Stimulated activated memory B cell treated with anti-CD40 and anti-IgM and Interleukin-4, amounts not matched to agents 10 μg/mL and 1 μg/mL and 100 μg/mL, for 72 hours (primary cell): ENCODE measurements at places on chromosomes 2 and 18.

GRCh38 chr18:1133541-1133940 is 228.9 kb downstream of the ADCYAP1 start:
- no peak for ATAC-seq

DNA sequence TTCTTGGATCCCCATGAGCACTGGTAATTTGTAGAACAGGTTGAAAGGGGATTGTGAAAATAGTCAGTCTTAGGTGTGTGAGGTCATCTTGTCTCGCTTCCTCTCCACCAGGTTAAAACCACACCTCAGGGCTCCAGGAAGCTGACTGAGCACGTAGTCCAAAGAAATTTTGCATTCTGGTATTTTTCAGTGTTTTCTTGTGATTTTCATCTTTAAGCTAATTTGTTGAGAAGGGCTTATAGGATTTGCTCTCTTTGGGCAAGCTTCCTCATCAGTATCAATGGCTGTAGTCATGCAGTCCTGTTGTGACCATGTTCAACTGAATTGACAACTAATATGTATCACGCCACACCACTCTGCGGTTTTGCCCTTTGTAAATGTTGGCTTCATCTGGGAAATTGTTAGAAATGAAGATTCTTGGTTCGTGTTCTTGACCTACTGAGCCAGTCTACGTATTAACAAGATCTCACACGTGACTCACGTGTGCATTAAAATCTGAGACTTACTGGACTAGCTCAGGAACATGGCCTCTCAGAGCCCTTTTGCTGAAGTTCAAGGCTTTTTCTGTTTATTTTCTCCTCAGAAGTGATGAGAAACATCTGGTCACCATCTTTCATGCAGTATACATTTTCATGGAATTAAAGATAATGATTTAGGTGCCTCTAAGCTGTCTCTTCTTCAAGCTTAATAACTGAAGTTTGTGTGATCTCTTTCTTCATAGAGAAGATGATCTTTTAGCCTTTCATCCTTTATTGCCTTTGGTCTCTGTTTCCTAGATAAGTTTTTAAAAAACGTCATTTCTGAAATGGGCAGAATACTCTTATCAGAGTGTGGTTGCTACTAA is 32.8 kb downstream of the FMNL2 start:
- ATAC-seq = no peak

DNA sequence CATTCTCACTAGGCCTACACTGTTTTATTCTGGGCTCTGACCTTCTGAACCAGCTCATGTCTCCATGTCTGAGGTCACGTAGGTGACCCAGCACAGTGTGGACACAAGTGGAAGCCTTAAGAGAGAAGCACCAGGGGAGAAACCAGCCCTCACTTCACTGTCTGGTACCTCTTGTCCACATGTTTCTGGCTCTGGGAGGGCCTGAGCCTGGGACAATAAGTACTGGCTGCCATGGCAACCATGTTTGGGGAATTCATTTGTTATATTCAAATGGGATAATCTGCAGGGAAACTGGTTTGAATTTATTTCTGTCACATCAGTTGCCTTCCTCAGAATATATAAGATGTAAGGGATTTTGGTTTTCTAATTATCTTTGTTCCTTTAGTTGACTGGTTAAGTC is 23.3 kb downstream of the MYO3B start:
- no peak for ATAC-seq

GRCh38 chr2:169776252-169776761 is 22.4 kb upstream of the SSB start:
- ATAC-seq = no peak

- no peak for ATAC-seq
These were observed 204.5 kb downstream of the ZFP36L2 start for GRCh38 chr2:43021791-43022509.

DNA sequence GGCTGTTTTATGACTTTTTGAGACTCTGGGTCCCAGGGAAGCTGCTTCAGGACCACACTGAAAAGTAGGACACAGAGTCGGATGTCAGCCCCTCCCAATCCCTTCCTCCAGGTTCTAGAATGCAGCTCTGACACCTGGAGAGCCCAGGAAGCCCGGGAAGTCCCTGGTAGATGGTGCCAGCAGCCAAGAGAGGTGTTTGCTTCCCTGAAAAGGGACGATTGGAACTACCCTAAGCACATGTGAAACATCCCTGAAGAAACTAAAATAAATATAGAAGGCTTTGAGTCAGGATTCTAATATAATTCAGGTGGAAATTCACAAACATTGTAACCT is 163.2 kb upstream of the CYRIA start:
- ATAC-seq = no peak

DNA sequence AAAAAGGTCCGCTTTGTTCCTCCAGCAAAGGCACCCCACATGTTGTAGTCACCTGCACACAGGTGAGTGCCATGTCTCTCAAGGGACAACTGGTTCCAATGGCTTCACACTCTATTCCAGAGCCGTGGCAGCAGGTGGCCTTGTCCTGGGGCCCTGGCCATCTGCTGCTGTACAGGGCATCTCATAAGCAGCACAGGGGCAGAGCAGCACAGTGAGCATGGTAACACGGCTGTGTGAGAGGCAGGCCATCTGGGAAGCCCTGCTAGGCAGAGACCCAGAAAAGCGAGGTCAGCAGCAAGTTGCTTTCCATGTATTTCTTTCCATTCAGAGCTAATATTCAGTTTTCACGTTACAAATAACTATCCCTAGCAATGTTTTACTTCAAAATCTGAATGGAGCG is 54.7 kb downstream of the CMPK2 start:
- no peak for ATAC-seq

DNA sequence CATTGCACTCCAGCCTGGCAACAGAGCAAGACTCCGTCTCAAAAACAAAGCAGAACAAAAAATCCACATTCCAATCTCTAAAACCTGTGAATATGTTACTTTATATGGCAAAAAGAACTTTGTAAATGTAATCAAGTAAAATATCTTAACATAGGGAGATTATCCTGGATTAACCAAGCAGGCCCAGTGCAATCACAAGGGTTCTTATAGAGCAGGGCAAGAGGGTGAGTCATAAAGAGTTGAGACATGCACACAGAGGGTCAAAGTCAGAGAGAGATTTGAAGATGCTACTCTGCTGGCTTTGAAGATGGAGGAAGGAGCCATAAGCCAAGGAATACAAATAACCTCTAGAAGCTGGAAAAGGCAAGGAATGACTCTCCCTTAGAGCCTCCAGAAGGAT is 60.9 kb upstream of the SLC9A2 start:
- ATAC-seq = no peak

DNA sequence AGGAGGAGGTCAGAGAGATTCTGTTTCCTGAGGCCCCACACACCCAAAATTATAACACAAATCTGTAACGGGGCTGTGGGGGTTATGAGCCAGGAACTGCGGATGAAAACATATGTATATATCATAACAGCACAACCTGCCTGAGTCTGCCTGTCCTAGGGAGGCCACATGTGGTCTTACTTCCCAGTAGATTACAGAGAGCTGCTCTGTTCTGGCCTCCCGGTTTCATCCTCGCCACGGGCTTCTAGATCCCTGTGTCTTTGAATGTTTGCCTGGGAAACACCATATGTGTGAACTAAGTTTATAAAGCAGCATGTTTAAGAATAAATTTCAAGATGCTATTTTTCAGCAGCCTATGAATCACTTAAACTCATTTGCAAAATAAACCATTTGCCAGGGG is 124.0 kb downstream of the TMEM200C start:
- no peak for ATAC-seq

GRCh38 chr2:128545085-128545484 is 226.4 kb upstream of the HS6ST1 start:
- peak; percentile 39 for ATAC-seq

DNA sequence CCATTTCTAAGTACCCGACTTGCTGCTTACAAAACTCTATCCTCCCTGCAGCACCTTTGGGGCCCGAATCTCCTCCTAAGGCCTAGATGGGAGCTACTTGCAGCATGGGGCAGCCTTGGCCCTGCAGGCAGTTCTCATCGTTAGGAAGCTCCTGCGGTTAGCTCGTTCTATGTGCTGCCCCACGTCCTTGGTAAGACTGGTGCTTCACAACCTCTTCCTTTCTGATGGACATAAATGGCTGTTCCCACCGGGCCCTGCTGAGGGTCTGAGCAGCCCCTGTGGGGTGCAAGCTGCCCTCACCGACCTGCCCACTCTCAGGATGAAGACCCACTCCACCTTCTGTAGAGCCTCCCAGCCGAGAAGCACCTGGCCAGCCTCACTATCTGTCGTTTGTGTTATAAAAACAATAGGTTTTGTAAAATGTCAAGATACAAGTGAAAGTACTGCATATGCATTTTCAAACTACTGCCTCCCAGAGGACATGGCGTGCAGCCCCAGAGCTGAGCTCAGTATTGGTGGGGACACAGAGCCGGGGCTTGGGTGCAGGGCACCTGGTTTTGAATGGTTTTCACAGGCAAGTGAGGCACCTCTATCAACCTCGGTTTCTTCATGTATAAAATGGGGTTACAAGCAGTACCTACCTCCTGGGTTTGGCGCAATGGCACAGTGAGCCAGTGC is 19.4 kb downstream of the OTOF start:
- no peak for ATAC-seq

DNA sequence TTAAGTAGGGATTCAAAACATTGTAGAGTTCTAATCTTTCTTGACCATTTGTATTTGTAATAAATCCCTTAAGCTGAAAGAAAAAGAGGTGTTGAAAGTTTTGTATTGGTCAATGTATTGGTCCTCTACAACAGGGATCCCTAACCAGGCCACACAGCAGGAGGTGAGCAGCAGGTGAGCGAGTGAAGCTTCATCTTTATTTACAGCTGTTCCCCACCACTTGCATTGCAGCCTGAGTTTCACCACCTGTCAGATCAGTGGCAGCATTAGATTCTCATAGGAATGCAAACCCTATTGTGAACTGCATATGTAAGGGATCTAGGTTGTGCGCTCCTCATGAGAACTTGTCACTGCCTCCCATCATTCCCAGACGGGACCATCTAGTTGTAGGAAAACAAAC is 715.7 kb upstream of the NXPH2 start:
- ATAC-seq = no peak

DNA sequence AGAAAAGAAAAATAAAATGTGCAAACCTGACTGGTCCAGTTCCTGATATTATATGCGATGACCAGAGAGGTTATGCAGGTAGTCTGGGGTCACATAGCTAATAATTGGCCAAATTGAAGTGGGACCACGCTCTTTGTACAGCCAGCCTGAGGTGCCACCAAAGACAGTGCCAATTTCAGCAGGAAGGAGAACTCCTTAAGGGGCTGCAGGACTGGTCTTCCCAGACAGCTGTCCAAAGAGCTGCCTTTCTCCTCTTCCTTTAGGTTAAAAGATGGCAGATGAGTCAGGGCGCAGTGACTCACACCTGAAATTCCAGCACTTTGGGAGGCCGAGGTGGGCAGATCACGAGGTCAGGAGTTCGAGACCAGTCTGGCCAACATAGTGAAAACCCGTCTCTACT is 95.5 kb downstream of the ACKR3 start:
- no peak for ATAC-seq

DNA sequence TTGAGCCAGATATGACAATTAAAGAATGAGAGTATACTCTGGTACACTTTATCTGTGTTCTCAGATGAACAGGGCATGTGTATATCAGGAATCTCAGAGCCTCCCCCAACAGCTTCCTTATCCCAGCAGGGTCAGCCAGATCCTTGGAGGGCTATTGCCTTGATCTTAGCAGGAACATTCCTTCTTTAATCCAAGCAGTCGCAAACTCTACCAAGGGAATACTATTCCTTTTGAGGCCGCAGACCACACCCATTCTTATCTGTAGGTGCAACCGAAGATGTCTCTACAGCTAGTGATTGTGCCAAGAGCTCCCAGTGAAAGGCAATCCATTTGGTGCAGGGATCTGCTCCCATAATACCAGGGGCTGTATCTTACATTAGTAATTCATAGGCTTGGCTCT is 118.3 kb upstream of the DOK6 start:
- ATAC-seq = no peak

GRCh38 chr18:80119111-80119510 is 10.0 kb downstream of the ADNP2 start:
- no peak for ATAC-seq

- no peak for ATAC-seq
These were observed 1.4 kb downstream of the KRCC1 start for GRCh38 chr2:88053934-88054781.

- ATAC-seq = peak; percentile 27
These were observed 46.2 kb downstream of the MEIS1 start for GRCh38 chr2:66481100-66481549.

DNA sequence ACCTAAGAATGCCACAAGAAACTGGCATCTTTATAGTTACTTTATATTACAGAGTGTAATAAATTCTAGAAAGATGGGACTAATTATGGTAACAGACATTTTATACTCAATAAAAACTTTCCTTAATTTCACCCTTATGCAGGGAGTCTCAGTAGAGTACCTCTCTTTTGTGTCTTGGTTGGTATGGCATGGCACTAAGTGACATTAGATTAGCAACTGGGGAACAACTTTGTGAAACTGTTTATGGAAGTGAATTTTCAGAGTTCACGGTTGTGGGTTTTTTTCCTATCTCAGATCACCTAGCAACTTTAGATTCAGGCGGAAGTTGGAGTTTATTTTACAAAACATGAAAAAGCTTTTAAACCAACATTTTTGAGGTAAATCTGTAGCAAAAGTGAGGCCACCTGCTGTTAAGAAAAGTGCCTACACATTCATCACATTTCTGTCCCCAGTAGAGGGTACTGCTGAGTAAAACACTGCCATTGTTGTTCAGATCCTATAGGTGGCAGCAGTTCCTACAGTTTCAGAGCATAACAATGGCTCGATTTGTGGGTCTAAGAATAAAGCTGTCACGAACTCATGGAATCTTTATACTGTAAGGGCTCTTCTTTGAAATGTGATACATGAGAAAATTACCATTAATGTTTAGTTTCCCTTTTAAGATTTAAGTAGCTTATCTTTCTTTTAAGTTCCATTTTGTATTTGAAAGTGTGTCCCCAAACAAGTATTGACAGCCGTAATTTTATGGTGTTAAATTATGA is 117.6 kb downstream of the CAMKMT start:
- ATAC-seq = peak; percentile 83

DNA sequence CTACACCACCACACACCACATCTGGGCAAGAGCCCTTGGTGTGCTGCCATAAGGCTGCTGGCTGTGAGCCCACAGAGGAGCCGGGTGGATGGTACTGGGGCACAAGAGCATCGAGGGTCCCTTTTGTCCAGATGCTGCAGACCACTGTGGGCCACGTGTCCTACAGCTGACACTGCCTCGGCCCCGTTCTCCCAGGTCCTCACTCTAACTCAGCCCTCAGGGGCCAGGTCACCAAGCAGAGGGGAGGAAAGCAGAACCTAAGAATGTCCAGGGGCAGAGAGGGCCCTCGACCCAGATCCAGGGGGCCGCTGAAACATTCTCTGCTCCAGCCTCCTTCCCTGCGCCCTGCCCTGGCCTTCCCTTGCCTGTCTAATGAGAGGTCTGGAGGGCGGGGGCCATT is 91.7 kb upstream of the ASB18 start:
- ATAC-seq = no peak

DNA sequence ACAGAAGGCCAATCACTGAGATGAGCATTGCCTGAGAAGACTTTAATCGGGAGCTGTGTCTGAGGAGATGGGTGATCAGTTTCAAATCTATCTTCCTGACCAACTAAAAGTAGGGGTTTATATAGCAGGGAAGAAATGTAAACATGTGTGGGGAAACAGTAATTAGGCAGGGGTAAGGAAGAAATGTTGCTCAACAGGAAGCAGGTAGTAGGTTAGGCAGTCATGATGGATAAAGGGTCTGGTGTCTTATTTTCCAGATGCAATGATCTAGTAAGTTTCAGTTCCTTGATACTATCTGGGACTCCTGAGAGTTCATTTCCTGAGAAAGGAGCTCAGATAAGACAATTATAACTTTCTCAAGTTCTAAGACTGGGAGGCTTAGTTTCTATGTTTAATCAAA is 33.8 kb upstream of the DNAJC10 start:
- no peak for ATAC-seq
